ENCODE measurements at places on chromosomes 3 and 15.

DNA sequence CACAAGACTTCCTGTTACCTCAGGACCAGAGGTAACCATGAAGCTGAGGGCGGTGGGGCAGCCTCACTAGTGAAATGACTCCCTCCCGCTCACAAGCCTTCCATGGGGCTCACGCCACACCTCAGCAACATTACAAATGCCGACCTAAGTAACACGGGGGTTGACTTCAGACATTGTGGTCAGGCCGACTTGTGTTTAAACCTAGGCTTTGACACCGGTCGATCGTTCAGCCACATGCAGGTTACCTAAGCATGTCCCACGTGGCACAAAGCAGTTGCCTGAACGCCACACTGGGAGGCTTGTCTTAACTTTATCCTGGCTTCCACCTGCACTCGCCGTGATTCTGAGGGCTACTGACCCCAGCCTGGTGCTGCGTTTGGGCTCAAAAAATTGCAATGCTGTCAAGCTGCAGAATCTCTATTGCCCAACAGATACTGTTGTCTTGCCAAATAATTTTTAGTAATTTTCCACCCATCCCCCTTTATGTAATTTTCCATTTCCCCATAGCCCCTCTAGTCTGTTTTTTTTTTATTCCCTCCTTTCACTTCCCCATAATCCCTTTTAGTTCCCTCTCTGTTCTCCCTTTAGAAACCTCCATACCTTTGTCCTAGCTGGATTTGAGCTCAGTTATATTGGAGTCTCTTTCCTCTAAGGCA lies 158.6 kb upstream of the RGMA start:
- no peak for DNase-seq

GRCh38 chr15:65067317-65067644 lies 510 bp downstream of the RASL12 start:
- DNase-seq = no peak
- peaks cover 48% of the 10 kb centered on the region for H3K27me3 ChIP-seq
- no peak overlapping the region for H3K27ac ChIP-seq
- H3K36me3 ChIP-seq = no peaks in the 10 kb centered on the region

GRCh38 chr15:98548139-98548971 lies 100.0 kb upstream of the IGF1R start:
- peaks cover 37% of the 10 kb centered on the region for H3K27me3 ChIP-seq
- H3K4me1 ChIP-seq = peaks cover 15% of the 10 kb centered on the region
- DNase-seq = peak; percentile 76
- no peak overlapping the region for H3K27ac ChIP-seq
- H3K36me3 ChIP-seq = no peaks in the 10 kb centered on the region

GRCh38 chr3:161273589-161274218 lies 52.6 kb downstream of the NMD3 start:
- H3K4me1 ChIP-seq = no peaks in the 10 kb centered on the region
- H3K27ac ChIP-seq = no peak overlapping the region
- no peak overlapping the region for H3K4me3 ChIP-seq

DNA sequence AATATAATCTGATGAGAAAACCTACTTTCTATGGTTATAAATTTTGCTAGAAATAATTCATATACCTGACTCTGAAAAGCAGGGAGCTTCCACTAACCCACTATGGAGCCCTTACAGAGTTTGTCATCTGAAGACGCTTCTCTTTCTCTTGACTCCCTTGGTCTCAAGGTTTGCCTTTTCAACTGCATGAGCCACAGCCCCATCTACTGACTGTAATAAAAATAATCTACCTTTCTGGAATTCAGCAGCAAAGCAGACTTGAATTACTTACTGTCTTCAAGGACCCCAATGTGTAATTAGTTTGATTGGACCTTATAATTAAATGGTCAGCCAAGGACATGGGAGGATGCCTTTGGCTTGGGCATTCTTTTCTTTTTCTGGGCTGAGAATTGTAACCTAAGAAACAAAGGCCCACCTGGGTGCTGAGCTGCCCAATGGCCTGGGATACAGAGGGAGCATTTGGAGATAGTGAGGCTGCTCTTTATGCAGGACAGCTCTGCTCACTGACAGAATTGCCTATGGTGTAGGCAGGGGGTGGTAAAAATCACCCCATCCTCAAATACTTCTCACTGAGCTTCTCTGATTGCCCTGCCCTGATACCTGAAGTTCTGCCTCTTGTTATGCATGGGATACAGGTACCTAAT lies 178.6 kb upstream of the TRIM42 start:
- H3K27ac ChIP-seq = no peak overlapping the region
- peaks cover 5% of the 10 kb centered on the region for H3K36me3 ChIP-seq
- DNase-seq = no peak

- no peaks in the 10 kb centered on the region for H3K4me1 ChIP-seq
- H3K27ac ChIP-seq = no peak overlapping the region
- no peaks in the 10 kb centered on the region for H3K36me3 ChIP-seq
- no peak overlapping the region for H3K4me3 ChIP-seq
- H3K27me3 ChIP-seq = no peaks in the 10 kb centered on the region
These were observed 125.1 kb downstream of the GABRG3 start for GRCh38 chr15:27095886-27096624.

GRCh38 chr3:196454935-196455334 lies 22.7 kb upstream of the UBXN7 start:
- DNase-seq = no peak
- H3K27me3 ChIP-seq = no peaks in the 10 kb centered on the region
- H3K27ac ChIP-seq = no peak overlapping the region
- no peaks in the 10 kb centered on the region for H3K4me1 ChIP-seq
- H3K4me3 ChIP-seq = no peak overlapping the region

- peak; percentile 39 for DNase-seq
- H3K27ac ChIP-seq = no peak overlapping the region
- no peaks in the 10 kb centered on the region for H3K4me1 ChIP-seq
These were observed 45.6 kb downstream of the SENP2 start for GRCh38 chr3:185631508-185632206.

- no peak overlapping the region for H3K27ac ChIP-seq
- H3K27me3 ChIP-seq = peaks cover 8% of the 10 kb centered on the region
- no peaks in the 10 kb centered on the region for H3K36me3 ChIP-seq
- H3K4me1 ChIP-seq = no peaks in the 10 kb centered on the region
- DNase-seq = no peak
These were observed 121.8 kb downstream of the SSR3 start for GRCh38 chr3:156433138-156433537.

- peaks cover 6% of the 10 kb centered on the region for H3K4me1 ChIP-seq
- H3K4me3 ChIP-seq = no peak overlapping the region
- no peak overlapping the region for H3K27ac ChIP-seq
- no peak for DNase-seq
- no peaks in the 10 kb centered on the region for H3K27me3 ChIP-seq
- peaks cover 96% of the 10 kb centered on the region for H3K36me3 ChIP-seq
These were observed 6.9 kb upstream of the CHD2 start for GRCh38 chr15:92893200-92893599.

DNA sequence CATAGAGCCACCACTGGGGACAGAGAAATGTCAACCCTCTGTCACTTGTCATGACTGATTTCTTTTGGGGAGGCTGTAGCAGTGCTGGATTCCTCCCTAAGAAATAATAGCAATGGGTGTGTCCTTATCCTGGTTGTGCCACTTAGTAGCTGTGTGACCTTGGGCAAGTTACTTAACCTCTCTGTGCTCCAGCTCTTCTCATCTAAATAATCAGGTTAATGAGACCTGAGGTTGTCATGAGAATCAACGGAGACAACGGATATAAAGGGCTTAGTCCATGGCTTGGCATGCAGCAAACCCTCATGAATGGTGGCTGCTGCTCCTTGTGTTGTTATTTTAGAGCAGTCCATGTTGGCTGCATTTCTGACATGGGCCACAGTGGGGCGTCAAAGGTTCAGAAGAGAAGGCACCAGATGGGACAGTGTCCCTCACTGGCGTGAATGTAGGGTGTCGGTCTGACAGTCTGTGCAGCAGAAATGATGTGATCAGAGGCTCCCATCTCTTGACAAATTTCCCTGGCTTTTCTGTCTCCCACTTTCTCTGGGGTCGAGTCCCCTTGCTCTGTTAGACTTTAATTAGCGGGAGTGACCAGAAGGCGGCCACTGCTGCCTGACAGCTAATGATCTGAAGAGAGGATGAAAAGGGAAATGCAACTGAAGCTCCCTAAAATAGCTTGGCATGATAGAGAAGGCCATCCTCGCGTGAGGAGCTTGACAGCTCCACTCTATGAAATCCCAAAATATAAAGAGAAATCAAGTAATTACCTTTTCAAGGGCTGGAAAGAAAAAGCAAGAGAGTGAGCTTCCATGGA lies 209.4 kb downstream of the CADPS start:
- peak; percentile 45 for DNase-seq
- H3K27ac ChIP-seq = no peak overlapping the region
- H3K27me3 ChIP-seq = peaks cover 34% of the 10 kb centered on the region
- H3K4me3 ChIP-seq = peak overlapping the region; percentile 36
- peaks cover 1% of the 10 kb centered on the region for H3K4me1 ChIP-seq
- no peaks in the 10 kb centered on the region for H3K36me3 ChIP-seq

DNA sequence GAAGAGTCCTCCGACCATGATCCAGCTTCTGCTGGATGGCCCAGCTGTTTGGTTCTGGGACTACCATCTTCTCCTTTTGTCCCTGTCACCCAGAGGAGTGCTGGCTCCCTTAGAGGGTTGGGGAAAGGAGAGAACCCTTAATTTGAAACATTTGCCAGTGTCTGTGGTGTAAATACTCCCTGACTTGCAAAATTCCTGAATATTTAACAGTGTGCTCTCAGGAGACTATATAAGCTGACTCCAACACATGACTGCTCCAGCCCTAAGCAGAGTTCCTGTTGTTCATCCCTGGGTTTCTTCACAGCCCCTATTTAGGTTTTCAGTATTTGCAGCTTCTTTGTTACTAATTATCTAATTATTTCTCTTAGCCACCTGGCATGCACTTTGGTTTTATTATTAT lies 133.1 kb downstream of the CPNE4 start:
- H3K27ac ChIP-seq = no peak overlapping the region
- peaks cover 1% of the 10 kb centered on the region for H3K4me1 ChIP-seq
- DNase-seq = no peak
- no peaks in the 10 kb centered on the region for H3K36me3 ChIP-seq
- no peak overlapping the region for H3K4me3 ChIP-seq

DNA sequence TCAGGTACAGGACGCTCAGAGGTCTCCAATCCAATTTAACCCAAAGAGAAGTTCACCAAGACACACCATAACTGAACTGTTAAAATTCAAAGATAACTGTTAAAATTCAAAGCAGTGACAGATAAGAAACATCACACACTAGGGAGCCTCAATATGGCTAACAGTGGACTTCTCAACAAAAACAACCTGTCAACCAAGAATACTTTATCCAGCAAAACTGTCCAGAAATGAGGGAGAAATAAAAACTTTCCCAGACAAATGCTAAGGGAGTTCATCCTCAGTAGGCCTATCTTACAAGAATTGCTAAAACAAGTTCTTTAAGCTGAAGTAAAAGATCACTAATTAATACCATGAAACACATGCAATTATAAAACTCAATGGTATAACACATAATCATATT lies 36.3 kb upstream of the MYLK start:
- H3K36me3 ChIP-seq = peaks cover 20% of the 10 kb centered on the region
- H3K4me1 ChIP-seq = no peaks in the 10 kb centered on the region

GRCh38 chr3:47985381-47985780 lies 30.8 kb downstream of the MAP4 start:
- no peaks in the 10 kb centered on the region for H3K27me3 ChIP-seq
- H3K4me1 ChIP-seq = peaks cover 4% of the 10 kb centered on the region
- no peak overlapping the region for H3K27ac ChIP-seq
- no peaks in the 10 kb centered on the region for H3K36me3 ChIP-seq
- H3K4me3 ChIP-seq = no peak overlapping the region

GRCh38 chr3:178073366-178073765 lies 462.9 kb upstream of the KCNMB2 start:
- no peaks in the 10 kb centered on the region for H3K4me1 ChIP-seq
- no peak overlapping the region for H3K27ac ChIP-seq
- H3K4me3 ChIP-seq = no peak overlapping the region
- H3K36me3 ChIP-seq = no peaks in the 10 kb centered on the region
- no peaks in the 10 kb centered on the region for H3K27me3 ChIP-seq

GRCh38 chr3:39125841-39126500 lies 18.5 kb downstream of the TTC21A start:
- no peak overlapping the region for H3K27ac ChIP-seq
- H3K4me3 ChIP-seq = no peak overlapping the region

DNA sequence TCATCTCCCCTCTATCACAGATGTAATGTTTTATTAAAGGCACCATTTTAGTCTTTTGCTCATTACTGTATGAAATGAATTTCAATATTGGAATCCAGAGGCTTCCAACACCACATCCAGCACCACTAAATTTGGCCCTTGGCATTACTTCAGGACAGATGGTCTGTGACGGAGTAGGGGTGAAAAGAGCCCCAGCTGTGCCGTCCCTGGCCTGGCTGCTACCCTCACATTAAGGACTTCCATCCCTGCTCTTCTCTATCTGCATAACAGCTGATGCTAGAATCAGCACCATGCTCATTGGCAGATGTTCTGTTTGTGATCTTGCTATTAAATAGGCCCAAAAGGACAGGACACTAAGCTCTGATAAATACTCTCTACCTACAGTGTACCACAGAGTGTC lies 152.9 kb downstream of the IL1RAP start:
- no peak overlapping the region for H3K4me3 ChIP-seq
- H3K4me1 ChIP-seq = no peaks in the 10 kb centered on the region
- H3K27ac ChIP-seq = no peak overlapping the region
- H3K36me3 ChIP-seq = no peaks in the 10 kb centered on the region
- DNase-seq = no peak
- no peaks in the 10 kb centered on the region for H3K27me3 ChIP-seq

DNA sequence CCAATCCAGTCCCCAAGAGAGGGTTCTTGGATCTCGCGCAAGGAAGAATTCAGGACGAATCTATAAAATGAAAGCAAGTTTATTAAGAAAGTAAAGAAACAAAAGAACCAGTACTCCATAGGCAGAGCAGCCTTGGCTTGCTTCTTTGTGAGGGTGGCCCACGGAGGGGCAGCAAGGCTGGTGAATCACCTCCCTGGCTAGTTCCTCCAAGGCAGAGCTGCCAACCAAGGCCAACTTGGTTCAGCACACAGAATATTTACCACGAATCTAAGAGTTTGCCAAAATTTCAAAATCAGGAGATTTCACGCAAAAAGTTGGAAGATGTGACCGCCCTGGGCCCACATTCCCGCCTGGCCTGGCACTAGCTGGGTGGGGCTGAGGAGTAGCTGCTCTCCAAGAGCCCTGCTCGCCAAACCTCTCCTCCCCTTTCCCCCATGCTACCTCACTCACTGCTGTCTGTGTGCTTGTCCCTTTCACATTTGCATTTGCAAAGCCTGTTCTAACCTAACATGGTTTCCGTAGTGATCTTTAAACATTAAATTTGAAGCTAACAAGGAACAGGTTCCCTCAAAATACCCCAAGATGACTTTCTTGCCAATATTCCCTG lies 26.2 kb upstream of the DCUN1D1 start:
- H3K27me3 ChIP-seq = no peaks in the 10 kb centered on the region
- no peak for DNase-seq
- peaks cover 5% of the 10 kb centered on the region for H3K4me1 ChIP-seq

DNA sequence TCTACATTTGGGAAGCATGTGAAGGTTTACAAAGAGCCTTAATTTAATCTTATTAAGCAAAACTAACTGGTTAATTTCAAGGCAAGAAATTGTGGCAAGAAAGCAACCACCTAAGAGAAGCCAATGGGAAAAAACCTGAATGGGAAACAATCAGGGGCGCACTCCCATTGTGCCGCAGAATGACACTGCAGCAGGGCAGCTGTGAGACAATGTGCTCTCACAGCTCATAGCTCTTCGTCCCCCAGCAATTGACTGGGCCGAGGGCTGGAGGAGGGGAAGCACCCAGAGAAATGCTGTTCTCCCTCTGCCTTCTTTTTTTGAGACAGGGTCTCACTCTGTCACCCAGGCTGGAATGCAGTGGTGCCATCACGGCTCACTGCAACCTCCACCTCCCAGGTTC lies 93.3 kb upstream of the RAD18 start:
- H3K27ac ChIP-seq = no peak overlapping the region
- no peak overlapping the region for H3K4me3 ChIP-seq
- H3K4me1 ChIP-seq = no peaks in the 10 kb centered on the region
- H3K27me3 ChIP-seq = peaks cover 18% of the 10 kb centered on the region
- DNase-seq = no peak
- H3K36me3 ChIP-seq = peaks cover 61% of the 10 kb centered on the region
